ENCODE measurements at places on chromosomes 2 and 18. TPM values are rescaled to one million over a fixed set of nuclear protein-coding genes. Genes with fewer than 3 reads are reported as not detected.

GRCh38 chr2:215692387-215693079 is 256.7 kb upstream of the FN1 start:
- DNase-seq = no peak

- no peak for DNase-seq
Observed at GRCh38 chr2:238730001-238730669, 117.8 kb upstream of the TWIST2 start.

Gene OTX1
- total RNA-seq = 12.4 TPM

Gene VWA3B
- not detected for total RNA-seq

Gene NT5DC4
- not detected for total RNA-seq

Measured in neural crest cell (in vitro differentiated cells).